Vagina (tissue), 2 donors: ENCODE measurements at places on chromosomes 1 and 21.

DNA sequence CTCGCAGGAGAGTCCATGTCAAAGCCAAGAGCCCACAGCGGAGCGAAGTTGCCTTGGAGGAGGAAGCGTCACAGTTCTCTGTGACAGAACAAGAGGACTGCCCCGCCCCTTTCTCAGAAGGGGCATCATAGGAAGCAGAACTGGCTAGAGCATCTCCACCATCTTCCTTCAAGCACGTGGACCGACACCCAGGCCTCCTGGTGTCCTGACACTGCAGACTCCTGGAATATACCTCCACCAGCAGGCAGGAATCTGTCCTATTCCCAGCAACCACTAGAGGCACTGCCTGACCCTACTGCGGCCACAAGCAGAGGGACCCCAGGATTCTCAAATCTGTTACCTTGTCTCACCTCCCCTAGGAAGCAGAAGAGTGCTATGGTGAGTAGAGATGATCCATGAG, 37.8 kb downstream of the GPA33 start:
- DNase-seq, result no peak

- no peak for DNase-seq
Observed at GRCh38 chr1:117511273-117511672, 94.6 kb upstream of the TENT5C start.

GRCh38 chr1:201090541-201090940, 21.7 kb downstream of the CACNA1S start:
- DNase-seq, result no peak

- no peak for DNase-seq
Observed at GRCh38 chr1:66598670-66599069, 64.7 kb downstream of the SGIP1 start.

DNA sequence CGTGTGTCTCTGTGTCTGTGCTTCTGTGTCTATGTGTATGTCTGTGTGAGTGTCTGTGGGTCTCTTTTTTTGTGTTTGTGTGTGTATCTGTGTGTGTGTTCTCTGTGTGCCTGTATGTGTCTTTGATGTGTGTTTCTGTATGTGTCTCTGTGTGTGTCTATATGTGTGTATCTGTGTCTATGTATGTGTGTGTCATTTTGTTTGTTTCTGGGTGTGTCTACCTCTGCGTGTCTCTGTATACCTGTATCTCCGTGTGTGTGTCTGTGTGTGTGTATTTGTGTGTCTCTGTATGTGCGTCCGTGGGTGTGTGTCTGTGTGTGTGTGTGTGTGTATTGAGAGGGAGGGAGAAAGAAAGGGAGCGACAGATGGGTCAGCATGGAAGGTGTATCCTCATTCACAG, 106.3 kb upstream of the TRABD2B start:
- no peak for DNase-seq

DNA sequence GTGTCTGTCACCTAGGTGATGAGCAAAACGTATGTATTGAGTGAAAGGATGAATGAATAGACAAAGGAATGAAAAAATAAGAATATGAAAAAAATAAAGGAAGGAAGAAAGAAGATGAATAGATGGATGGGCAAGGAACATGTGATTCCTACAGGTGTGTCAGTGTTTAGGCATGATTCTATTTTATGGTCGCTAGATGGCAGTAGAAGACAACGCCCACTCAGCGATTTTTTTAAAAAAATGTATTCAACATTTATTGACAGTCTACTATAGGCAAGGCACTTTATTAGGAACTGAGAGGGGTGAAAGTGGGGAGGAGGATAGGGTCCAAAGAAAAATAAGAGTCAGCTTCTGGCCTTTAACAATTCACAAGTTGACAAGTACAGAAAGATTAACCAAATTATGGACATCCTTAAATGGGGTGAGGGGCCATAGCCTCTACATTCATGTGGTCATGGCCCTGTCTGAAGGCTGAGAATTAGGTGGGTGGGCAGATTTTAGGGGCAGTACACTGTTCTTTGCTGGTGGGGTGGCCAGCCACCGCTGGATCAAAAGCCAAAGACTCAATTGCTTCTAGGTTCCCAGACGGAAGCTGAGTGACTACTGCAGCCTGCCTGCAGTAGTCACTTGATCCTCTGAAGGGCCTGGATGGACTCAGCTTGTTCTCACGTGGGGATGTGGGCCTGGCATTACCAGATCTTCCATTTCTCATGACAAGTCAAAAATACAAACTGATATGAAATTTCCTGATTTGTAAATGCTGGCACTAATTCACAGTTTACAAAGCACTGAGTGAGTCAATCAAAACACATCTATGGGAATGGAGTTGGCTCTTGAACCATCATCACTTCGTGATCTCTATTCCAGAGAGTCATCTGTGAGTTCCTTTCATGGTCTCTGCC, 83.9 kb downstream of the FASLG start:
- no peak for DNase-seq

DNA sequence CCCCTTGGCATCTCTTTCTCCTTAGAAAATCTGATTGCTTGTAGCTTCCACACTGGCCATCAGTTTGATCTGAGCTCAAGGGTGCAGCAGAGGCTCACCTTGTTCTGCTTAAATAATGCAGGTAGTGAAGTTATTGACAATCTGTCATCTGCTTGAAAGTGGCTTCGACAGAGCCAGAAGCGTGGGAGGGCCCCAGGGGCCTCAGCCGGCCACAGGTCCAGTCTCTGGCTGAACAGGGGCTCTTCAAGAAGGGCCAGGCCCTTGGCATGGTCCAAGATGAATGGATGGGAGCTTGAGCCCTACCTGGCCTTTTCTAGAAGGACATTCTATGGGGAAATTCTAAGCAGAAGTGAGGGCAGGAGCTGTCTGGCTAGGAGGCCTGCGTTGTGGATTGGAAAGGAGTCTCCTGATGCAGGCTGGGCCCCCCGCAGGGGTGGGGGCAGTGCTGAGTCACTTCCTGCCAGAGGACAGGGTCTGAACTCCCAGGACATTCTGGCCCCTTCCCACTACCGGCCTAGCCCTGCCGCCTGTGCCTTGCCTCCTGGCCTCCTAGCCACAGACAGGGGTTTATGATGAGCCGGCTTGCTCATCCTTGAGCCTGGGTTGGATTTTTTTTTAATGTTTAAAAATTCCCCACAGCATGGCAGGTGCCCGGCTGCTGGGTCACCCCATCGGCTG, 162.3 kb upstream of the VAMP3 start:
- DNase-seq, result no peak

- no peak for DNase-seq
Observed at GRCh38 chr1:150613061-150613920, 16.1 kb downstream of the ENSA start.
